Myometrial cell (primary cell): ENCODE measurements at places on chromosomes 2 and 18. TPM values are rescaled to one million over a fixed set of nuclear protein-coding genes. Genes with fewer than 3 reads are reported as not detected.

Gene HTRA2
- 38.5 and 44.4 TPM in 2 replicates for total RNA-seq

Gene ELOA2
- not detected in 2 replicates for total RNA-seq

Gene MYO7B
- under 0.01 TPM in 2 replicates for total RNA-seq

Gene CIB4
- not detected in 2 replicates for total RNA-seq

Gene PREPL
- 25.7 and 33.0 TPM in 2 replicates for total RNA-seq

Gene GPATCH11
- 4.6 and 8.5 TPM in 2 replicates for total RNA-seq

Gene OTOF
- total RNA-seq = not detected in 2 replicates

Gene ACTG2
- 8.6 and 12.4 TPM in 2 replicates for total RNA-seq

Gene RSAD2
- total RNA-seq = not detected in 2 replicates

Gene NEU2
- not detected in 2 replicates for total RNA-seq

Gene REEP1
- not detected in 2 replicates for total RNA-seq

Gene MLPH
- 39.3 and 40.9 TPM in 2 replicates for total RNA-seq

Gene RNF152
- 2.1 and 4.3 TPM in 2 replicates for total RNA-seq

Gene POMC
- total RNA-seq = 4.1 and 4.3 TPM in 2 replicates

Gene IL1RL2
- 1.1 and 1.2 TPM in 2 replicates for total RNA-seq

Gene PROKR1
- total RNA-seq = not detected in 2 replicates

Gene THUMPD2
- 3.2 and 3.4 TPM in 2 replicates for total RNA-seq

Gene FAM124B
- not detected in 2 replicates for total RNA-seq
